GM12864 (cell line): ENCODE measurements at places on chromosomes 11 and 22.

GRCh38 chr11:35334385-35335090 lies 84.8 kb downstream of the SLC1A2 start:
- peak; percentile 48 for DNase-seq

GRCh38 chr11:73330569-73331093 lies 22.6 kb downstream of the ARHGEF17 start:
- DNase-seq: no peak

DNA sequence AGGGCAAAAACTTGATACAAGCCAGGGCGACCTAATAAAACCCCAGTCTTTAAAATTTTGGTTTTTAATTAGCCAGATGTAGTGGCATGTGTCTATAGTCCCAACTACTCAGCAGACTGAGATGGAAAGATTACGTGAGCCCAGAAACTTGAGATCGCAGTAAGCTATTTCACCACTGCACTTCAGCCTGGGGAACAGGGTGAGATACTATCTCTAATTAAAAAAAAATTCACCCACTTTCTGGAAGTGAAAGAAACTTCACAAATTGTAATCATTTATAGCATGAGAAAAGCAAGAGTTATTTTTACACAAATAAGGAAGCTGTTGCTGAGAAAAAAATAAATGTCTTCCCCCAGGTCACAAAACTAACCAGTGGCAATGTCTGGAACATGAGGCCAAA lies 882 bp upstream of the GLYATL2 start:
- DNase-seq: no peak

GRCh38 chr11:87252869-87253268 lies 215.1 kb downstream of the TMEM135 start:
- no peak for DNase-seq

GRCh38 chr11:87030458-87031054 lies 7.2 kb upstream of the TMEM135 start:
- no peak for DNase-seq

DNA sequence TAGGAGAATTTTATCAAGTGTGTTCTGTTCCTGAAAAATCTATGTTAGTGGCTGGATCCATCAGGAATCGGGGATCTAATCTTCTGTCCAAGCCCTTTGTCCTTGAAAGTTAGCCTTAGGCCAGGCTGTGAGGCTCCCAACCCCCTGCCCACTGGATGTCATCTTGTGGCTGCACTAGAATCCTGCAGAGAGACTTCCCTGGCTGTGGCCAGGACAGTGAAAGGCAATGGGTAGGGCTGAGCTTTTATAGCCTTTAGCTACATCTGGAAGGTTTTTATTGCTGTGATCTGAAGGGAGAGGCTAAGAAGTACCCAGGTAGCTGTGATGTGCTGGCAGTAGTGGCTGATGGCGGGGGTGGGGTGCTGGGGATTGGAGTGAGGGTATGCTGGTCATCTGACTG lies 2.1 kb downstream of the OAF start:
- DNase-seq: no peak

- DNase-seq: no peak
Observed at GRCh38 chr11:86938203-86938899, 16.8 kb downstream of the FZD4 start.

GRCh38 chr11:24587635-24588034 lies 90.8 kb downstream of the LUZP2 start:
- no peak for DNase-seq

DNA sequence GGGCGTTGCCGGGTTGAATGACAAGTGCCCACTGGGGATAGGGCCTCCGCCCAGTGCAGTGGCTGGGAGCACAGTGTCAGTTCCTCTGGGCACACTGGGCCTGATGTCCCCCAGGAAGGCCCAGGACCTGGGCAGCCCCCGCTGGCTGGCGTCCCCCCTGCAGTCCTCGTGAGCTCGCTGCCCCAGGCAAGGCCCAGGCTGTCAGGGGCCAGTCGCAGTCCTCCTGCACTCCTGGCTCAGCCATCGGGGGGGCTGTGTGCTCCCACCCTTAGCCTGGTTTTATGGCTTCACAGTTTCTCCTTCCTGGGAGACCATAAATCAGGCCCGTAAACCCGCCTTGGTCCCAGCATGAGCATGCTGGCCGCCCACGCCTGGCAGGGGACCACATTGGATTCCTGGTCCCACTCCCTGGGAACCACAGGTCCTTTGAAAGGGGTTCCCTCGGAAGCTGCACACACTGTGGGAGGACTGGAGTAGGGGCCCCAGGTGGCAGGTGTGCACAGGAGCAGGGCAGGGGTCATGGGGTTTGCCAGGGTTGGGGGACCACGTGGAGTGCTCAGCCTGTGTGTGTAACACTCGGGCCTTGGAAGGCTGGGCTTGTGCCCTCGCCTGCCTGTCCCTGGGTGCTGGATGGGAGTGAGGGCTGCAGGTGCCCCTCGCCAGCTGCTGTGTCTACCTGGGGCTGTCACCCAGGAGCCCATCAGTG lies 113.6 kb downstream of the KCNQ1OT1 start:
- no peak for DNase-seq

DNA sequence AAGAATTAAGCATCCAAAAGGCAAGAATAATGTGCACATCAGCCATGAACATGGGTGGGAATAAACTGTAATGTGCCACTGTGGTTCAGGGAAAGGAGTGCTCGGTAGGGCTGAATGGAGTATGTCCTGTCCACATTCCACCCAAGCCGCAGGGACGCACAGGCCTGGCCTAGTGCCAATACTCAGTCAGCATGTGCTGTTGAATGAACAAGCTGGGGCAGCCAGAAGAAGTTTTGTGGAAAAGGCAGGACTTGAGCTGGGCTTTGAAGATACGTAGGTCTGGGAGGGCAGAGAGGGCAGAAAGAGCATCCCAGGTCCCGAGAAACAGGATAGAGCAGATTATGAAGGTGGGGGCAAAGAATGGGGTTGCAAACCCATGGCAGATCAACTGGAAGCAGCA lies 60.0 kb upstream of the PLET1 start:
- DNase-seq: no peak

GRCh38 chr11:9025101-9025850 lies 21.5 kb upstream of the NRIP3 start:
- DNase-seq: no peak

DNA sequence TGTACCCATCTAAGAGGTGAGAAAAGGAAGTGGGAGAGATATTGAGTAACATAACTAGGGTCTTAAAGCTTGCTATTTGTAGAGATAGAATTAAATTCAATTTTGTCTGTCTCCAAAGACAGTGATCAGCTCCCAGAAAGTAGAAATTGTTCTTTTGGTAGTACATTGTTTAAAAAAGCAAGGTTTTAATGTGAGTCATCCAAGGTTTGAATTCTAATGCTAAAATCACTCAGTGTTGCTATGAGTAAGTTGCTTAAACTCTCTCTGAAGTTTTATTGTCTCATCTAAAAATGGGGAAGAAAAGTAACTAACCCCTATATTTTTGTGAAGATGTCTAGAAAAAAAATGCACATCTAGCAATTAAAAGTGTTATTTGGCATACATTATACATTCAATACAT lies 1004.5 kb upstream of the CCDC90B start:
- DNase-seq: no peak

GRCh38 chr11:60989093-60989650 lies 17.7 kb downstream of the CD6 start:
- no peak for DNase-seq

DNA sequence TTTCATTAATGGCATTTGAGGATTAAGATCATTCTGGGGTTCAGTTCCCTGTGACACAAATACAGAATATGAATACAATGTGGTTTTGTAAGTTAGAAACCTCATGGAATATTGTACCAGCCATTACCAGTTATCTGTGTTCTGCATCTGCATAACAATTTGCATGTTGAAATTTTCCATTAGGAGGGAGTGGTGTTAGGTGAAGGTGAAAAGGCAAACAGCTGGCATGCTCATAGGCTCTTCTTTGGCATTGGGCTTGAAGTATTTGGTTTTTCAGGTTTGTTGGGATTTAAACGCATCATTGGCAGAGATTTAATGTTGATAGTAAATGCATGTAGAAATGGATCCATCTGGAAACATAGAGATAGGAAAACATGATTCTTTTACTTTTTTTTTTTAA lies 18.6 kb downstream of the RTN3 start:
- DNase-seq: no peak

GRCh38 chr11:103648670-103649400 lies 387.6 kb upstream of the DDI1 start:
- DNase-seq: no peak

DNA sequence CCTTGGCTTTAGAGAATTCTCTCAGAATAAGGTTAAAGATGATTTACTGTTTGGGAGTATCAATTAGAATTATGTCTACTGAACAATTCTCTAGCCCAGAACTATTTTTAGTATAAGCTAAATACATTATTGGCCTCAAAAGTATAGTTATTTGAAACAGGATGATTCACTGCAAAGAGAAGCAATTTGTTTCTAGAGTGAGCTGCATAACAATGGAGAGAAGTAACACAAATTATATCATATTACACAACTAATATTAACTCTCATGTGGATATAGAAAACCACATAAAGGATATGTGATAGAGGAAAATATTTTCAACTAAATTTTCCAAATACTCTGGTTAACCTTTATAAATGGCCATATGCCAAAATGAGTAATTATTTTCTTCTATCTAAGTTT lies 24.9 kb downstream of the PGM2L1 start:
- DNase-seq: no peak

DNA sequence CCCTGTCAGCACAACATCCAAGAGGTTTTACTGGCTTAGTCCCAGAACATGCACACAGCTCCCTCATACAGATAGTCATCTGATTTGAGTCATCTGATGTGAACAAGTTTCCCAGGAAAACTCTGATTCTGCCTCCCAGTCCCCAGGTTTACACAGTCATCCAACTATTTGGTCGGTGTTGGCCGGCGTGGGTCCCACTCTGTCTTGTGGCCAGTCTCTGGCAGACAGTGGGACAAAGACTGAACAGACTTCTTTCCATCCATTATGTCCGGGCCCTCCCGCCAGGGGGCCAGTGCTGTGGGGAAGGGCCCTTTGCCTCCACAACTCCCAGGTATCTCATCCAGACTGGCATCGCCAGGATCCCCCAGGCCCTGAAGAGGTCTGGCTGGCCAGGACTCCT lies 60.0 kb downstream of the BTG4 start:
- no peak for DNase-seq

DNA sequence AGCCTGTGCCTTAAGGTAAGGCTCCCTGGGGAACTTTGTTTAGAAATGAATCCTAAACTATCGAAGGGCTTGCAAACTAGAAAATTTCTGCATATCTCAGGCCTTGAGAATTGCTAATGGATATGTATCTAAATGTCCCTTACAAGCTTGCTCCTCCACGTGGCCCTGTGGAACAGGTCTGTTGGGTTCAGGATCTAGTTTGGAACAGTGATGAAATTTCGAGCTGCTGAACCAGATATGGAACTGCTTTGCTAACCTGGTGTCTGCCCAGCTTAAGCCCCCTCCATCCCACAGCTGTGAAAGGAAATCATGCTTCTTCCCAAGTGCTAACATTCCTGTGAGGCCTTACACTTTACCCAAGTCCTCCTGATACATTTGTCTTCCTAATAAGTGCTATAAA lies 11.6 kb downstream of the SREBF2 start:
- DNase-seq: no peak
